ENCODE measurements at places on chromosomes 5 and 9. TPM values are rescaled to one million over a fixed set of nuclear protein-coding genes. Genes with fewer than 3 reads are reported as not detected.

The OBP2B gene
- not detected for total RNA-seq

The PRRT1B gene
- not detected for total RNA-seq

The ZNF618 gene
- 8.2 TPM for total RNA-seq

The GBGT1 gene
- 25.1 TPM for total RNA-seq

The LHX6 gene
- 20.9 TPM for total RNA-seq

The HAVCR2 gene
- total RNA-seq = 14.9 TPM

The C5orf52 gene
- not detected for total RNA-seq

The PTGDS gene
- 249 TPM for total RNA-seq

- DNase-seq = no peak
Measured at GRCh38 chr5:178632285-178632684, 5.4 kb upstream of the CLK4 start.

GRCh38 chr5:64954518-64954917, 185.8 kb downstream of the CWC27 start:
- no peak for DNase-seq

DNA sequence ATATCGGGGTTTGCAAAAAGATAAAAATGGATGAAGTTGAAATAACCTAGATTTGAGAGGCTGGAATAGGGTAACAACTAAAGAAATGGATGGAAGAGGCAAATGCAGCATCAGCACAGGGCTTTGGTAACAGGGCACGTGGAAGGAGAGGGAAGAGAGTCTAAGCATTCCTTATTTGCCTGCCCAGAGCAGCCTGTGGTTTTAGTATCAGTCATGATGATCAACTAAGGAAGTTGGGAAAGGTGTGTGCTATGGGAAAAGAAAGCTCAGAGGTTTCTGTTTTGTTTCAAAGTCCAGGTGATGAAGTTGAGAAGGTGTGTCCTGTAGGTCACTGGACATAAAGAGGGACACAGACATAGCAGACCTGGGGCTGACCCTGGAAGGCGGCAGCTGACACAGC, 28.8 kb downstream of the GAS1 start:
- DNase-seq = no peak

DNA sequence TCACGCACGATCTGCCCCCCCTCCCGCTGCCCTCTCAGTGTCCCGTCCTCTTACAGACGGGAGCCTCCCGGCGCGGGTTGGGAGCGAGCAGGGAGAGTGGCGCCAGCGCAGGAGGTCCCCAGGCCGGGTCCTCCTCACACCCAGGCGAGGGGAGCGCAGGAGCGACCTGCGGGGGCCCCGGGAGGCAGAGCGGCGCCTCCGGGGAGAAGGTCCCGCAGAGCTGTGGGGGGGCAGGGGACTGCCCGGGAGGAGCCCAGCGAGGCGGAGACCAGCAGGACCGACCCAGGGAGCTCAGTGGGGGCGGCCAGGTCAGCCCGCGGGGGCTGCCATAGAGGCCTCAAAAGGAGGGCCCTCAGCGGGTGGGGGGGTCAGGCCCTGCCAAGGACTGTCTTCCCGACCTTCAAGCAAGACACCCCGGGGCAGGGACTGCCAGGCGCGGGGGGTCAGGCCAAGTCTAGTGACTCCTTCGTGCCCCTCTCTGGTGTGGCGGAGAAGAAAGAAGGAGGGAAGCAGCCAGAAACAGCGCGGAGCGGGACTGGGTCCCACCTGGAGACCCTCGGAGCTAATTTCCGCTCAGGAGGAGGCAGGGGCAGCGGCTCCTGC, 123.3 kb upstream of the ERCC6L2 start:
- DNase-seq = no peak

DNA sequence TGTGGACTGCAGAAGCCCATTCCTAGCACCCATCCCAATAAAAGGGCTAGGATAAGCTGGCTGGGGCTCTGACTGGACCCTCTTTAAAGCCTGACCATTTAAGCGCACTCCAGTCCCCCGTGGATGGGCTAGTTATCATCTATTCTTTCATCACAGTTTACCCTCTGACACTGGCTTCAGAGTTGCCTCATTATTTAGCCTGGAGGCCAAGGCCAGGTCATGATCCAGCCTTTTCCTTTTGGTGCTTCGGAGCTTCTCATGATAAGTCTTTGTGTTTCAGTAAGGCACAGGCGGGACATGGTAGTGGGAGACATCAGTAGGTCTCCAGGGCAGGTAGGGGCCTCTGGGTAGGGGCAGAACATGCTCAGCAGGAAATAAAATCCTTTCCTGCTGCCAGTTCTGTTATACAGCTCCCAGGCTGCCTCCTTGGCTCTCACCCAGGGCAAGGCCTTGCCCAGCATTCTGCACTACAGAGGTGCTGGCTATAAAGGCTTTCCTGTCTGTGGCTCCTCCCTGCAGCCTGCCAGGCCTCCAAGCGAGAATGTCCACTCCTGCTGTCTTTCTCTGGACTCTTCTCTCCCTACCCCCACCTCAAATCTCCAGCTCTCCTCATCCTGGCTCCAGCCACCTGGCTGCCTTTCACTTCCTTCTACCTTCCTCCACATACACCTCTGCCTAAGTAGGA, 128.8 kb downstream of the FSTL4 start:
- DNase-seq = peak; percentile 45

GRCh38 chr9:35606138-35606504, 1.1 kb downstream of the TESK1 start:
- DNase-seq = no peak

DNA sequence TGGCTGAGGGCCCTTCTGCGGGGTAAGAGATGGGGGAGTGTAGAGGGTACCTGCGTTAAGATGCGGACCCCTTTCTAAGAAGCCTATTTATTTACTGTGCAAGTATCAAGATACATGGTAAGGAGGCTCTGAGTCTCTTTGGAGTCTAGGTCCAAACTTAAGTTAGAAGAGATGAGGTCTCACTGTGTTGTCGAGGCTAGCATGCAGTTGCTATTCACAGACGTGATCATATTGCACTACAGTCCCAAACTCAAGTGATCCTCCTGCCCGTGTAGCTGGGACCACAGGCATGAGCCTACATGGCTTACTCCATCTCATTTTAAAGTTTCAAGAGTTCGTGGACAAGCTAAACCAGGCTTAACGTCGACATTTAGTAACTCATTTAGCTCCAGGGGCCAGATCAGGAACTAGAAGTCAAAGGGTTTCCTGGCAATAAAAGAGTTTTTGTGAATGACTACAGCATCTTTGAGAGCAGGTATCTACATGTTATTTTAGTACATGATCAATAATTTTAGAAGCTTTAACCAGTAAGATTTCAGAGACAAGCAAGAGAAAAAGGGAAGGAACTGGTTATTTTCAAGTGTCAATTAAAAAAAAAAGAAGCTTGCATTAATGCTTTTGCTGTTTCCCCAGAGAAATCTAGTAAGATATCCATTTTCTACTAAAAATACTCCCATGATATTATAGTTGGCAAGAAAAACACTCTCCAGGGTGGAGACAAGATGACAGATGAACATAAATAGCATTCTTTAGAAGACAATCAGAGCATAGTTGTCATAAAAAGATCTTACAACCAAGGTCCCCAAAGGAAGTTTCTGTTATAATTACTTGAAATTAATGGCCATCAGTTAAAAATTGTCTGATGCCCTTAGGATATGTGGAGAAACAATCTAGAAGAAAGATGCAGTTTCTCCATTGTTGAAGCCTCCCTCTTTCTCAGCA, 141.3 kb downstream of the SCAMP1 start:
- no peak for DNase-seq

DNA sequence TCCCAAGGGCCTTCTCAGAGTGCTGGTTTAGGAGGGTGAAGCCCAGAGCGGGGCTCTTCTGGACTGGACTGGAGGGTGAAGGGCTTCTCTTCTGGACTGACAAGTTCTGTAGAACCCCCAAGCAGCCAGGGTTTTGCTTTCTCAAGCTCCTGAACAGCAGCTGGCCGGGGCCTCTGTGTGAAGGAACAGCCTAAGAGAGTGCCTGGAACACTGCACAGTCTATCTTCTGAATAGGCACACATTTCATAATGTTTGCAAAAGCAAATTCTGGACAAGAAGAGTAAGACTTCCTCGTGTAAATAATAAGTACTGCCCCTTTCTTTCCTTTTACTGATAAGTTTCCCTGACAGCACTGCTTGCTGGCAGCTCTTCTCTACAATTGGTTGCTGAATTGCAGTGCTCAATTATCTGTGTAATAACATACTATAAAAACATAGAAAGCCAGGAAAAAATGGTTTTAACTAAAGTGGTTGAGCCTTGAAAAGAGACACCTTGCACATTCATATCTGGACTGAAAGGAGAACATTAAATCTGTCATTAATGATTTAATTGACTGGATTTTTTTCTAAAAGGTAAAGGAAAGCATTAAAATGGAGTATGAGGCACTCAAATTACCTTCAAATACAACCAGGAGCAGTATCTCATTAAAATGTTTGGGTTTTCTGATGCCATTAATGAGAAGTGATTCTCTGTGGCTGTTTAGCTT, 20.5 kb downstream of the MAST4 start:
- DNase-seq = no peak

GRCh38 chr9:112074250-112075008, 100.7 kb downstream of the SUSD1 start:
- no peak for DNase-seq

- no peak for DNase-seq
Measured at GRCh38 chr9:97508852-97509251, 7.4 kb downstream of the TMOD1 start.

DNA sequence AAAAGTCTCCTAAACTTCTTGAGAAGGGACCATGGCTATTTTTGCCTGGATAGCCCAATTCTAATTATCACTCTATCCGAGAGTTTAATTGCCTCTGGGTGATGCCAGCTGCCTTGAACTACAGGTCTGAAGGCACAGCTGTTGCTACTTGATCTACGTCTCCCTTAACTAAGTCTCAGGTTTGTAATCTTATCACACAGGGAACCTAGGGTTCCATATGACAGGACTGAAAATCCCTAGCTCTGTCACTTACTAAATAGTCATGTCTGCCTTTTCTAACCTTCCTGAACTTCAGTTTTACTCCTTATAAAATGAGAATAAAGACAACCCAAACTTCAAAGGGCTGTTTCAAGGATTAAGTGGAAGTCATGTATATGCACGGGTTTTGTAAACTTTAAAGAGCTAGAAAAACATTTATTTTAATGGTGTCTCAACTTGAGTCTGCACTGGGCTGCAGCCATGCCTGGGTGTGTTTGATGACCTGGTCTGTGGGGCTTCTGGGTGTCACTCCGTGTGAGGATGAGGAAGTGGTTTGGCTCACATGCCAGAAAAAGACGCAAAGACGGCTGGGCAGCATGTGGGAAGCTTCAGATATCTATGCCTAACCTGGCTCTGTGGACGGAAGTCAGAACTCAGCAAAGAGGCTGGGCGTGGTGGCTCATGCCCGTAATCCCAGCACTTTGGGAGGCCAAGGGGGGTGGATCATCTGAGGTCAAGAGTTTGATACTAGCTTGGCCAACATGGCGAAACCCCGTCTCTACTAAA, 129.3 kb upstream of the SLC44A1 start:
- no peak for DNase-seq

GRCh38 chr5:80255431-80255810, 427 bp downstream of the SERINC5 start:
- peak; percentile 93 for DNase-seq

- no peak for DNase-seq
Measured at GRCh38 chr5:36631620-36632362, 25.4 kb downstream of the SLC1A3 start.

DNA sequence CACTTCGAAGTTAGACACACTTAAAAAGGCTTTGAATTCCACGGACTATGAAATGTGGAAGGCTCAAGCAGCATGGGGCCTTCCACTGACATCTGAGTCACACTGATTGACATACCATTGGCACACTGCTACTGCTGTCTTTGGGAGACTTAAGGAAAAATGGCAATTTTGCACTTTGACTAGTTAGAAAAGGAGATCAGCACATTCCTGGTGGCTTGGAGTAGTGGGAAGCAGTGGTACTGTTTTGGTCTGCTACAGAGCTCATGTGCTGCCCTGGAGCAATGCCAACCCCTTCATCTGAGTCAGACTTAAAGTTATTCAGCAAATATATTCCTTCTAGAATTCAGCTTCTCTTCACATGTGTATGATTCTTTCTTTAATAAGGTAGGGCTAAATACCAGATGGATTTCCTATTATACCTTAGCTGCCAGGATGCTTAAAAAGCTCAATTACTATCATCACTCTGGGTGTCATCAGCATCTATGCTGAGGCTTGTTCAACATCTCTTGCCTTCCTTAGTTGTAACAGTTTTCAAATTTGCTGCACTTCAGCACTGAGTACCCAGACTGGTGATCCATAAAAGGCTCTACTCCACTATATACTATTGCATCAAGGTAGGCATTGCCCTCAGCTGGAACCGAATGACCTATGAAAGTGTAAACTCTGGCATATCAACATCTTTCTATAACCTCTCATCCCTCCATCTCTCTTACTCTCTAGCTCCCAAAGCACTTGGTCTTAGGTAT, 42.3 kb upstream of the MOCS2 start:
- no peak for DNase-seq

DNA sequence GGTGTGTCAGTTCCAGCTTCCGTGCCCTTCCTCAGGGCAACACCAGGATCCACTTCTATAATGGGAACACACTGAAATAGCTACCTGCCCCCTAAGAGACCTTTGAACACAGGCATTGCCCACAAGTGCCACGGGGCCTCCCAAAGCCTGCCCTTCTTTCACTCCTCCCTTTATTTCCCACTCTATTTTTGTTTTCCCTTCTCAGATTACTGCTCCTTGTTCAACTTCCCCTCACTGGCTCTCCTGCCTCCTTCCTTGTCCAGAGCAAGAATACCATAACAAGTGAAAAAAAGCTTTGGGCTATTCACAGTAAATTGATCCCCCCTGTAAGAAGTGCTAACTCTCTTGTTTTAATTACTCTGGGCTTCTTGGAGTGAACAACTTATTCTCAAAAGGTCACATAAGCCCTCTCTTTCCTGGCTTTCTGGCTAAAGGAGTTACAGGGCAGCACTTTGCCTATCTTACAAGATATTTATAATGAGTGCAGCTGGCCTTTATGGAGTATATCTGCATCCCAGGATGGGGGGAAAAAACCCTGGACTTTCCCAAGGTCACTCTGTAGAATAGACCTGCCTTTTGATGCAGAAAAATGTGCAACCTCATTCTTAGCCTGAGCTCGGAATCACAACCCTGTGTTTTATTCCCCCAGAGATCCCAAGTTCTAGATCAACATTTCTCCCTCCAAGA, 11.3 kb downstream of the CTXN3 start:
- no peak for DNase-seq

DNA sequence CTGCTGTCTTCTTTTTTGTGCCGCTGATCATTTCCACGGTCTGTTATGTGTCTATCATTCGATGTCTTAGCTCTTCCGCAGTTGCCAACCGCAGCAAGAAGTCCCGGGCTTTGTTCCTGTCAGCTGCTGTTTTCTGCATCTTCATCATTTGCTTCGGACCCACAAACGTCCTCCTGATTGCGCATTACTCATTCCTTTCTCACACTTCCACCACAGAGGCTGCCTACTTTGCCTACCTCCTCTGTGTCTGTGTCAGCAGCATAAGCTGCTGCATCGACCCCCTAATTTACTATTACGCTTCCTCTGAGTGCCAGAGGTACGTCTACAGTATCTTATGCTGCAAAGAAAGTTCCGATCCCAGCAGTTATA, 17.1 kb downstream of the F2R start:
- DNase-seq = no peak

- no peak for DNase-seq
Measured at GRCh38 chr5:41277476-41278245, 64.3 kb upstream of the C6 start.

Measured in mesenteric fat pad (tissue), 1 donor.